Renal cortex interstitium (tissue), 15 donors: ENCODE measurements at places on chromosomes 5 and 9. TPM values are rescaled to one million over a fixed set of nuclear protein-coding genes. Genes with fewer than 3 reads are reported as not detected.

Gene BNC2
- 8.9 TPM for polyA plus RNA-seq

Gene SV2C
- polyA plus RNA-seq, result 1.3 TPM

Gene OBP2B
- not detected for polyA plus RNA-seq

Gene PTPRD
- 130 TPM for polyA plus RNA-seq

Gene PALM2AKAP2
- 11.0 TPM for polyA plus RNA-seq

Gene ARAP3
- 18.6 TPM for polyA plus RNA-seq

Gene SPINK7
- polyA plus RNA-seq, result not detected

Gene SPINK13
- 0.30 TPM for polyA plus RNA-seq

Gene ERMP1
- polyA plus RNA-seq, result 46.6 TPM

Gene NOP16
- 32.4 TPM for polyA plus RNA-seq

DNA sequence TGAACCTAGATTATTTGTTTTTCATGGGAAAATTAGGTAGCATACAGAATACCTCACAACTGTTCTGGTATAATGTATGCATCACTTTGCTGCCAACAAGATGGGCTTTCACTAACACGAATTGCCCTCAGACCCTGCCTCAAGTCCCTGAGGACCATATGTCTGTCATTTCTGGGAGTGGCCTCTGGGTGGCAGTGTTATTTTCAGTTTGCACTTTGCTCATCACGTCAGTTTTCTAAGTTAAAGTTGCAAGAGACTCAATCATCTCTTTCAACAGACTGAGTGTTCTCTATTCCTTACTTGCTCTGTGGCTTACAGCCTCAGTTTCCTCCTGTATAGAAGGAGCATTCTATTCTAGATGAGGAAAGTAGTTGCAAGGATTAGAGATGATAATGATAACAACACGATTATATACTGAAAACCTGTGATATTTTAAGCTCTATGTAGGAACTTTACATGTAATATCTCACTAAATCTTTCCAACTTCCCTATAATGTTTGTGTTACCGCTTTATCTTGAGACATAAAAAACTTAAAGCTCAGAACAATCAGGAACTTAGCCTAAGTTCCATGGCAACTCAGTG is 55.7 kb downstream of the TSSK1B start:
- peak; percentile 56 for DNase-seq

DNA sequence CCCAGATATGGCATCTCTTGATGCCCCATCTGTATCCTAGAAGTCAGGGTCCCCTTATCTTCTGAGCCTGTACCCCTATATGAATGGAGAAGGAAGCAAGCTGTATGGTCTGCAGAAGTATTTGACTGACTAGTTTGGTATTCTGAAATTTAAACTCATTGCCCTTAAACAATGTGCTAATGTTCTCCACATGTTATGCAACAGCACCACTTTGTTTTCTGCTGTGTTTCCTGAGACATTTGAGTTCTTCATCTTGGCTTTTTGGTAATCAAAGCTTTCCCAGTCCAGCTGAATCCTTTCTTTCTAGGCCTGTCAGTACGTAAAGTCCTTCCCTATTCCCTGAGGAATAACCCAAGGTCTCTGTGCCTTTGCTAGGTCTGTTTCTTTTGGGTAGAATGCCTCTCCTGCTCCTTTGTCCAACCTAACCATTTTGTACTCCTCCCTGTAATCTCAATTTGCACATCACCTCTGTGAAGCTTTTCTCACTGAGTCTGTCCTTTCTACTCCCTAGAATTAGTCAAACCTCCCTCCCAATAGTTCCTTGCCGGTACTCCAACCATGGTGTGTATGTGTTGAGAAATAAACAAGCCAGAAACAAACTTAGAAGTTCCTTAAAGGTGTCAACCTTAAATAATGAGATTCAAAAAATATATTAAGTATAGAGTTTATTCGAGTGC is 72.1 kb upstream of the HSPB3 start:
- no peak for DNase-seq

GRCh38 chr5:3601911-3602782 is 6.5 kb downstream of the IRX1 start:
- DNase-seq, result no peak

DNA sequence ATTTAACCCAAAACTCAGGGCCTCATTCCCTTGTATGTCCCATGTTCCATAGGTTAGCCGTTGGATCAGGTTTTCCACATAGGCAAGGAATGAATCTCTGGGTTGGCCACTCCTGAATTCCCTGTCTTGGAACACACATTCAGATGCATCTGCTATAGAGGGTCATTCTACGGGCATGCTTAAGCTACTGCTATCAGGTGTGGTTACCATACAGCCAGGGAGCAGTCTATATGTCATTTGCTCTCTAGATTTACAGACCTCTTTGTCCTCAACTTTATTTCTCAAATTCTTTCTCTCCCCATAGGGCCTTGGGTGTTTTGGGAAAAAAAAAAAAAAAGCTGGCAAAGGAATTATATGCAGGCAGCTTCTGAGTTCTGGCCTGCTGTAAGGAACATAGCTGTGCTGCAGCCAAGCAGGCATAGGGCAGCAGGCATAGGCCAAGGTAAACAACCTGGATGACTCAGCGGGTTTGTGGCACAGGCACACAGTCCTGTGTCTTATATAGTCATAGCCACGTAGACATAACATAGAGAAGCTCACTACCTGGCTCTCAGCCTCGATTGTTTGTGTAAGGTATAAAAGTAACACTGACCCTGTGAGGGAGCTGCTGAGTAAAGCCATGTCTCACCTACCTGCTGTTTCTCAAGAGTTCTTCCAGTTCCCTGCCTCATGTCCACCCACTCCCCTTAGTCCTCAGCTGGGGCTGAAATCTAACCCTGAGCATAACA is 141.5 kb downstream of the OSTF1 start:
- DNase-seq, result no peak

DNA sequence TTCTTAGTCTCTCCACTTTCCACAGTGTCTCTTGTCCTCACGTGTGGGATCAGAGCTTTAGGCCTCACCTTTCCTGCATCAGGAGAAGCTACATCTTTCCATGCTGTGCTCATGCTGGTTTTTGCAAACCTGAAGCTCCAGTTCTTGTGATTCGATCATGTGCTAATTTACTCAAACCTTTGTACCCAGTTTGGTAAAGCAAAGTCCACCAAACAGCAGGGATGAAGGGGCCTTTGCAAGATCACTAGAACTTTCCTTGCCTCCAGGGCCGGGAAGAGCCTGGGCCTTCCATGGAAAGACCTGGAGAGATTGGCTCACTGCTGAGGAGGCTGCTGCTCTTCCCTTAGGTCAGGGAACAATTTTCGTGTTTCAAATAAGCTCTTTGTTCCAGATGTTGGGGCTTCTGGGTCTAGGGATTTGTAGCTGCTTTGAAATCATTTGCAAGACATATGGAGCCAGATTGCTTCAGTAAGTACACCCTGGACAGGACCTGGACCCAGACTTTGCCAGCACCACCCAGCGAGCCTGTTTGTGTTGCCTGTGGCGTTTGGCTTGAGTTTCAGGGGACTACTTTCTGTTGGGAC is 18.7 kb upstream of the SPATA31E1 start:
- DNase-seq, result no peak

DNA sequence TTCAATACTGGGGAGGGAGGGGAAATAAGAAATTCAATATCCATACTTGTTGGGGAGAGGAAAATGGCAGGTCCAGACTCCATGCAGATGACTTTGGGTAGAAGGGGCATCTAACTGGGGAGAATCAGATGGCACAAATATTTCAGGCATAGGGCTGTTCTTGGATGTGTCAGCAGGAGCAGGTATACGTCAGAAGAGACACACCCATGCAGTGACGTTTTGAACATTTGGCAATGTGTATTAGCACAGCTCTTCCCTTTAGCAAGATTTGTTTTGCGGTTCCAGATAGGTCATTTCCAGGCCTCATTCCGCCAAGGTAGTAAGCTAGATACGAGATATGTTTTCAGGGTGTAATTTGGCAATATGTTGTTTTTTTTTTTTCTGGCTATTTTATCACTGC is 187.2 kb upstream of the CDH10 start:
- DNase-seq, result no peak

- DNase-seq, result no peak
These were observed 447.8 kb downstream of the MTRR start for GRCh38 chr5:8316608-8317280.

DNA sequence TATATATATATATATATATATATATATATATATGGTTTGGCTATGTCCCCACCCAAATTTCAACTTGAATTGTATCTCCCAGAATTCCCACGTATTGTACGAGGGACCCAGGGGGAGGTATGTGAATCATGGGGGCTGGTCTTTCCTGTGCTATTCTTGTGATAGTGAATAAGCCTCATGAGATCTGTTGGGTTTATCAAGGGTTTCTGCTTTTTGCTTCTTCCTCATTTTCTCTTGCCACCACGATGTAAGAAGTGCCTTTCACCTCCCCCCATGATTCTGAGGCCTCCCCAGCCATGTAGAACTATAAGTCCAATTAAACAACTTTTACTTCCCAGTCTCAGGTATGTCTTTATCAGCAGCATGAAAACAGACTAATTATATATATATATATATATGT is 52.3 kb upstream of the ADAMTS2 start:
- no peak for DNase-seq

- no peak for DNase-seq
These were observed 17.9 kb downstream of the CRB2 start for GRCh38 chr9:123373946-123374345.

DNA sequence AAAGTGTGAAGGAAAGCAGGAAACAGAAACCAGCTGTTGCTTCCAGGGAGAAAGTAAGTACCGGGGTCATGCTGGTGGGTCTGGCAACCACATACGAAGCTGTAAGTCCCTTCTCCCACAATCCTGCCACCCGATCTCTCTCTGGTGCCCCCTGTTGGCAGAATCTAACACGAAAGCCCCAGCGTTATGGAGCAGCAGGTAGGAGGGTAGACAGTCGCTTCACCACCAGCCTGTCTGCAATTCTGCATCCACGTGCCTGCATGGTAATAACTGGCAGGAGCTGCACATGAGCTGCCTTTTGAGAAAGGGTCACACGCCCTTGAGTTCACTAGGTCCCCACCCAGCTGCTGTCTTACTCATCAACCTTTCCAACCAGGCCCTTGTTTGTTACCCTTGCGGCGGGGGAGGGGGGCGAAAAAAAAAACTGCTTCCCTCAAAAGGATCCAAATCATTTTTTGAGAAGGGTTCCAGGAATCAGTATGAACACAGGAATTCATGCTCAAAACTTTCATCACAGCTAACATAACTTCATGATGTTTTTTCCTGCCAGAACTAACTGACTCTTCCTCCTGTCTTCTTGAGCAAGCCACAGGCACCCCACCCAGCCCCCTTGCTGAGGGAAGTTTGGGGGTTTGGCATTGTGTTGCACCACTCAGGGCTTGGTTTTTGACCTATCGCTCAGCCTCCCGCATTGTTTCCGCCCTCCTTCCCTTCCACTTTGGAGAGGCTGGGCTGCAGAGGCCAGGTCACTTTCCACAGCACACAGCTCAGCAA is 19.6 kb upstream of the TMEM252 start:
- no peak for DNase-seq

- no peak for DNase-seq
These were observed 22.5 kb downstream of the AQP7 start for GRCh38 chr9:33379666-33380389.

- no peak for DNase-seq
These were observed 133.4 kb downstream of the SLC12A2 start for GRCh38 chr5:128216860-128217531.

GRCh38 chr9:93813221-93814076 is 141.7 kb downstream of the BARX1 start:
- DNase-seq, result no peak

DNA sequence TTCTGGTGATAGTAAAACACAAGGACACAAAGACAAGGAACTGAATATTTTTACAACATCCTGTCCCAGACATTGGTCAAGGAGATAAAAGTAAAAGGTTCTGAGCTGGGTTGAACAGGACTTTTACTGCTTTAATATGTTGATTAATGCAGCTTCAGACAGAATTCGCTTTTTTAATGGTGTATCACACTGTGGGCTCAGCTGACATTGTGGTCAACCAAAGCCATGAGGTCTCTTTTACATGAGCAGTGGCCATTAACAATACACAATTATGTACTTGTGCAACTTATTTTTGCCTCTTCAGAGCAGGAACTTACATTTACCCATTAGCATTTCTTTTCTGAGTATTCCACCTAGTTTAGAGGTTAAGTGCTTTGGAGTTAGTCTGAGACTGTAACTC is 22.8 kb upstream of the ERBIN start:
- DNase-seq, result no peak

- no peak for DNase-seq
These were observed 106.1 kb upstream of the PHYKPL start for GRCh38 chr5:178338750-178339144.

DNA sequence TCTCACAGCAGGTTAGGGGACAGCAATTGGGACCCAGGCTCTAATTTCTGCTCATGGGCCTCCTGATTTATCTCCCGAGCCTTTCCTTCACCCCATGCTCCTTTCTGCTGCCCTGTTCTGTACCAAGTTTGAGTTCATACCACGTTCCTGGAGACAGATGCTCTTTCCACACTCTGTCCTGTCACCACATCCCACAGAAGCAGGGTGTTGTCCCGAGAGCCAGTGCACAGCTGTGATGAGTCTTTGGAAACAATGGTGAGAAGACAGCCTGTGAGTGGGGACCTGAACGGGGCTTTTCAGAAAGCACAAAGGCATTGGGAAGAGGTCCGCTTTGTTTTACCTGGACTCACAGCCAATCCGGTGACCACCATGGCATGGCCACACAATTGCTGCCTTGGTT is 17.4 kb downstream of the WDR31 start:
- DNase-seq, result no peak

DNA sequence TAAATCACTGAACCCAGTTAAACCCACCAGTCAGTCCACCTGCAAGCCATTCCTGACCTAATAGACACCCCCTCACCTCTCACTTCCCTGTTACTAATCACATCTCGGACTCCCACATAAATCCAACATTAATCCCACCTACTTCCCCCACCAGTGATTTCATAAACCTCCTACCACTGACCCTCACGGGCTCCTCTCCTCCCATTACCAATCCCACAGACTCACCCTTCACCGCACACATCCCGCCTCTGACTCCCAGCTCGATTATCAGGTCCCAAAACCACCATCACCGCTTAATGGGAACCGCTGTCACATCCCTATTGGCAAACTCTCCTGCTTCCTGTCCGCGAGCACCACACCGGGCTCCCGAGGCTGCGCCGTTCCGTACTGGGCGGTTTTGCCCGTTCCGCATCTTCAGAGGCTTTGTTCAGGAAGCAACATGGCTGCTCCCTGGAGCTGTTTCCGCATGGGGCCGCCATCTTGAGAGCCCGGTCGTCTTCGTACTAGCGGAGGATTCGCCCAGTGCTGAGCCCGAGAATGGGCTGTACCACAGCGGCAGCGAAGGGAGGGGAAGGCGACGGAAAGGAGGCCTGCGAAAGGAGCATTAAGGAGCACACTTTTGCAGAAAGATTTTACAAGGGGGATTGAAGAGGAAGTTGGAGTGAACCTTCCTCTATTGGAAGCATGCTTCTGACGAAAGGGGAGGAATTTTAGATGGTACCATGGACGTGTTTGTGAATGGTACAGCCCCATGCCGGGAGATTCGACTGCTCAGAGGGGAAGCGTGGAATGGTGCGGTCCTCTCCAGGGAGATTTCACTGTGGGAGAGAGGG is at the start of gene ZNF300:
Gene ZNF300, minus strand, starts transcription at position 502 of the 833 bp plus-strand sequence. CDS start 1,825 bp downstream, outside the sequence.
- DNase-seq, result peak; percentile 91

- no peak for DNase-seq
These were observed 168.2 kb upstream of the RAI14 start for GRCh38 chr5:34487956-34488355.

GRCh38 chr5:155912291-155912690 is 414.7 kb upstream of the SGCD start:
- no peak for DNase-seq

- DNase-seq, result no peak
These were observed 15.6 kb downstream of the SNX2 start for GRCh38 chr5:122790354-122791103.

GRCh38 chr9:107976767-107977166 is 487.2 kb upstream of the KLF4 start:
- no peak for DNase-seq

GRCh38 chr9:102445181-102445747 is 549.9 kb upstream of the CYLC2 start:
- no peak for DNase-seq
